Kasumi-1 (cell line): ENCODE measurements at places on chromosomes 12 and 14.

GRCh38 chr12:109993091-109993490 is 3.1 kb downstream of the GIT2 start:
- DNase-seq, result no peak

GRCh38 chr14:92938235-92938875 is 15.4 kb downstream of the CHGA start:
- no peak for DNase-seq

GRCh38 chr12:8692573-8692972 is 5.2 kb upstream of the RIMKLB start:
- DNase-seq, result peak; percentile 26

DNA sequence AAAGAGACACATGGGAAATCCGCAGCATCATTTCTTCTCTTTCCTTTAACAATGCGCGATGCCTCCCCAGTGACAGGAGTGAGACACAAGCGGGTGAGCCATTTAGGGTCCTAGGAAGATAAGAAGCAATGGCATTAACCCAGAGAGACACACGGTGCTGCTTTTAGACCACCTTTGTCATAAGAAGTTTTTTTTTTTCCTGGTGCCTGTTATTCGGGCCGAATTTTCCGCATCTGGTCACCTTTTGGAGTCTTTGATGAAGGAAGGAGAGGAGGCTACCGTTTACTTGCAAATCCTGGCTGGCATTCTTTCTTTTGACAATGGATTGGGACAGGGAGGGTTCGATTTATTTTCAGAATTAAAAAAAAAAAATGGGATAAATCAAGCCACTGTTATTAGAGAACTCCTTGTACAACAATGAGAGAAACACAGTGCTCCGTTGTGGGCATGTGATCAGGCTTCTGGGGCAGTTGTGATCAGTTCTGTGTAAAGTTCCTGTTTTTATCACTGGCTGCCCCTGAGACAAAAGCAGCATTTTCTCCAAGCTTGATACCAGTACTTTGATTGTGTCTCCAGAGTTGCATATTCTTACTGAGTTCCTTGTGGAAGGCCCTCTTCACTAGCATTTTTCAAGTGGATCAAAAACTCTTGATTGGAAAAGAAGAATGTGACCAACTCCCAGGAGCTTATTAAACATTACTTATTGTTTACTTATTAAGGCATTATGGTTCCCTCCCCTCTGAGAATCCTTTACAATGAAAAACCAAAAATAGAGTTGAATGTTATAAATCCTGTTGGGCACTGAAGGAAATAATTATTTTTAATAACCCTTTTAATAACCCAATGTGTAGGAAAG is 1.1 kb downstream of the DIP2B start:
- peak; percentile 72 for DNase-seq

- DNase-seq, result no peak
These were observed 228.4 kb upstream of the OTX2 start for GRCh38 chr14:57038689-57039088.

GRCh38 chr12:3809357-3810015 is 56.6 kb upstream of the CRACR2A start:
- DNase-seq, result no peak

GRCh38 chr14:75022655-75023054 is 19.9 kb downstream of the EIF2B2 start:
- peak; percentile 10 for DNase-seq

DNA sequence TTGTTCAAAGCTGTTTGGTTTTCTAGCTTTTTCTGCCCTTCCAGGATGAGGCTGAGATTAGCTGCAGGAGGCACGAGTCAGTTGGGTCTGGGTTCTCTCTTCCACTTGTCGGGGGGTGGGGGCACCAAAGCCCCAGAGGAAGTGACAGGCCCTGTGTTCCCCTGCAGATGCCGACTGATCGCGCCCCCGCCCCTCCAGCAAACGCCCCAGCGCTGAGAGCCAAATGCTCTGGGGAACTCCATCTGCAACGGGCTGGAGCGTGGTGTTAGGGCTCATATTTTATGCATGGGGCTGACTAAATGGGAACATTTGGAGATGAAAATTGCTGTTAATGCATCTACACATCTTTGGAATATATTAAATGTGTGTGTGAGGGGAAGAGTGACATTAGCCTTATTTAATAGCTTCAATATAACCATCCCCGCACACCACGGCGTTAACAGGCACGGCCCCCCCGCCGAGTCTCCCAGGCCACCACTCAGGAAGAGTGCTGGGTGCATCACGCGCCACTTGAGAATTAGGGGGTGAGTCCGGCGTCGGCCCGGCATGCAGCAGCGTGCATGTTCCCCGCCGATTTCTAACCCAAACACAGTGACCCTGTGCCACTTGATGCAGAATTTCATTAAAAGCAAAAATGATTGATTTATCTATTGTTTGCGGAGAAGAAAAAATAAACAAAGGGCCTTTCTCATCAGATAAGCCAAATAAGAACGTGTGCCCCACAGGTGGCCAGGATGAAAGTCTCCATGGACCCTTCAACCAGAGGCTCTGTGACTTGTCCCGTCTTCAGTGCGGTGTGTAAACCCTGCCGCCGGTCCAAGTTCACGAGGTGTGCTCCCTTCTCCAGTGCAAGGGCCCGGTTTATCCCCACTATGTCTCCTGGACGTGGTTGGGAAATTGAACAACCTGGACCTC is 165.0 kb upstream of the RTL1 start:
- DNase-seq, result no peak

DNA sequence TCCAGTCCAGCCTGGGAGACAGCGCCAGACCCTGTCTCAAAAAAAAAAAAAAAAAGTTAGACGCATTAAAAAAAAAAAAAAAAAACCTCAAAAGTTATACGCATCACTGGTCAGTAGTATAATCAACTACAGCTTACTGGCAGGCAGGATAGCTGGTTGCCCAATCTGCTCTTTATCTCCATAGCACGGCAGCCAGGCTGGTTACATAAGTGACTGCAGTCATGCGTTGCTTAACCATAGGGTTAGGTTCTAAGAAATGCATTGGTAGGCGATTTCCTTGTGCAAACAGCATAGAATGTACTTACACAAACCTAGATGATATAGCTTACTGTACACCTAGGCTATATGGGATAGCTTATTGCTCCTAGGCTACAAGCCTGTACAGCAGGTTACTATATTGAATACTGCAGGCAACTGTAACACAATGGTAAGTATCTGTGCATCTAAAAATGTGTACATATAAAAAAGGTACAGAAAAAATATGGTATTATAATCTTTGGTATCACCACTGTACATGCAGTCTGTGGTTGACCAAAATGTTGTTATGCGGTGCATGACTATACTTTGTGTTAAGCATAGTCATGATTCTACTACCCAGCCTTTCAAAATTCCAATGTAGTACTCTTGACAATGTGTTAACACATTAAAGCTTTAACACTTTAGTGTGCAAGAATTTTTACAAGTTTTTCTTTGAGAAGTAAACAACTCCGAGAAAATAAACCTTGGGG is 8.1 kb downstream of the L2HGDH start:
- DNase-seq, result peak; percentile 17

DNA sequence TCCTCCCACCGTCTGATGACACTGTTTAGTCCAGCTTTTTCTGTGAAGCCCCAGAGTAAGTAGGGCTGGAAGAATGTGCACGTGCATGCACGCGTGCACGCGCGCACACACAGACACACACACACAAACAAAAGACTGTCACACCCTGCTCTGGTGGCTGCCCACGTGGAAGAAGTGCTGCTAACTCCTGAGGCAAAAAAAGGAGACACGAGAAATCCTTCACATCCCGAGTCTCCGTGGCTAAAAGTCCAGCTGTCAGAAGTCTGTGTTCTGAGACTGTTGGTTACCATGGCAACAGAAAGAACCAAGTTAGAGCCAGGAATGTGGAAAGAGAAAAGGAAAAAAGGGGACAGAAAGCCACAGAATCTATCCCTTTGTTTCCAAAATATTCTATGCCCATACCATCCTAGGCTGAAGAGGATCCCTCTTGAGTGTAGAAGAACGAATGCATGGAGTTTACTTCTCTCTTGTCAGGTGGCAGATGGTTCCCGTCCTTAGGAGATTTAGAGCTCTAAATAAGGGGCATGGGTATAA is 1.6 kb upstream of the C12orf71 start:
- DNase-seq, result no peak

DNA sequence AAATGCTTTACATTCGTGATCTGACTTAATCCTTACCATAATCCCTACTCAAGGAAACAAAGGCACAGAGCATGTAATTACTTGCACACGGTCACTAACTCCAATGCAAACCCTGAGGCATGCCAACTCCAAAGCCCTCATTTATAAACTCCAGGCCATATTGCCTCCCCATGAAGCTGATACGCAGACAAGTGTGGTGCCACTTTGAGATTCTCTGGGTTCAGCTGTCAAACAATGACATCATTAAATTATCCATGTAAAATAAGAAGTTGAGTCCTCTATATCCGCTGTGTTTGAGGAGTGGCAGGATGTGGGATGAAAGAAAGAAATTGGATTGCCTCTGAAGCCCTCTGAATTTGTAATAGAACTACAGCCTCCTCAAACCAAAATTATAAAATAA is 62.8 kb downstream of the ANO4 start:
- DNase-seq, result no peak

- no peak for DNase-seq
These were observed 91.6 kb upstream of the PAWR start for GRCh38 chr12:79782172-79782900.

- no peak for DNase-seq
These were observed 118.6 kb downstream of the APAF1 start for GRCh38 chr12:98763656-98764055.

GRCh38 chr12:105562199-105562971 is 231.9 kb downstream of the C12orf75 start:
- no peak for DNase-seq

- DNase-seq, result no peak
These were observed 21.8 kb upstream of the RNU6-8 start for GRCh38 chr14:32224737-32225377.

DNA sequence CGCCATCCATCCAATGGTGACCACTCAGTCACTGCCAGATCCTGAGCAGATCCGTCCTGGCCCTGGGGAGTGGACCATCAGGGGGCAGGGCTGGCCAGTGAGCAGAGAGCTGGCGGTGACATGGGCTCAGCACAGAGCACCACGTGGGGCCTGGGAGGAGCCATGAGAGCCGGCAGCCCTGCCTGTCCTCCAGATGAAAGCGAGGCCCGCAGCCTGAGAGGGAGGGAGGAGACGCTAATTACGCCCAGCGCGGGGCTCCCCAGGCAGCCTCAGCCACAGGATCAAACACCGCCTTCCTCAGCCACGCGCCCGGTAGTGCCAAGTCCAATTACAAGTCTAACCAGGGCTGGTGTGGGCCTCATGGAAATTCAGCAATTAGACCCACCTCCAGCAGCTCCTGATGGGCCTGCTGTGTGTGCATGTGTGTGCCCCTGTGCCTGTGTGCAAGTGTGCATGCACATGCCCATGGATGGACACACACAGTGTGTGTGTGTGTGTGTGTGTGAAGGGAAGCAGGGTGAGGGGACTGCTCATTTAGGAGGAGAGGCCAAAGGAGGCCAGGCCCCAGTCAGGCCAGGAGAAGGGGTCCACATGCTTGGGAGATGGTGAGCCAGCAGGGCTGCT is 68.0 kb downstream of the KIF26A start:
- no peak for DNase-seq

GRCh38 chr14:58401587-58401986 is 5.9 kb downstream of the TOMM20L start:
- DNase-seq, result no peak

- no peak for DNase-seq
These were observed at the start of gene ISM2 for GRCh38 chr14:77498120-77498979. Gene ISM2, minus strand, starts transcription at chr14:77498816. Its CDS starts 23 bp downstream, at chr14:77498793.

- no peak for DNase-seq
These were observed 673 bp downstream of the BEGAIN start for GRCh38 chr14:100586403-100587085.

GRCh38 chr12:6964605-6965025 is 5.8 kb downstream of the PHB2 start:
- no peak for DNase-seq

DNA sequence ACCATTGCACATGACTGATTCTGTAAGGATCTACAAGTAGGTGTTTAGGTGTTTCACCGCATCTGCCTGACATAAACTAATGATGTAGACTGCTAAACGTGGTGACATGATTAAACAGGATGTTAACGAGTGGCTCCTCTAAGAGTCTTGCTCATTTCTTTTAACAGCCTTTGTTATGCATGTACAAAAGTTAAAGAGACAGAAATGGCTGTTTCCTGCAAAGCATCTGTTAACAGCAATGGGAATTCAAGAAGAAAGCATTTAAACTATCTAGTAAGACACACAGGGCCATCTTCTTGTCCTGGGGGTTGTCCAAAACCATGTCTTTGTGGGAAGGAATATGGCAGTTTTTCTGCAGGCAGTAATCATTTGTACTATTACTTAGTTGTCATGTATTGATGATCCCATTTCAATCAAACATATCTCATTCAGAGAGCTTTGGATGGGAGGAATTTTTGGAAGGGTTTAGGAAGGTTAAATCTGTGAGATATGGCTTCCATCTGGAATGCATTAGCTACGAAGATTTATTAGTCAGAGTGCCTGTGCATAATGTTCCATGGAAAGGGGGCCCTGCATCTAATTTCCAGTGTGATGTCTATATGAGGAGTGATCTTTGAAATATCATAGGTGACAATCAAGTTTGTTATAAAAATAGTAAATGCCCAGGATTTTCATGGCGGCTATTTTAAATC is 495.1 kb downstream of the EGLN3 start:
- DNase-seq, result no peak

DNA sequence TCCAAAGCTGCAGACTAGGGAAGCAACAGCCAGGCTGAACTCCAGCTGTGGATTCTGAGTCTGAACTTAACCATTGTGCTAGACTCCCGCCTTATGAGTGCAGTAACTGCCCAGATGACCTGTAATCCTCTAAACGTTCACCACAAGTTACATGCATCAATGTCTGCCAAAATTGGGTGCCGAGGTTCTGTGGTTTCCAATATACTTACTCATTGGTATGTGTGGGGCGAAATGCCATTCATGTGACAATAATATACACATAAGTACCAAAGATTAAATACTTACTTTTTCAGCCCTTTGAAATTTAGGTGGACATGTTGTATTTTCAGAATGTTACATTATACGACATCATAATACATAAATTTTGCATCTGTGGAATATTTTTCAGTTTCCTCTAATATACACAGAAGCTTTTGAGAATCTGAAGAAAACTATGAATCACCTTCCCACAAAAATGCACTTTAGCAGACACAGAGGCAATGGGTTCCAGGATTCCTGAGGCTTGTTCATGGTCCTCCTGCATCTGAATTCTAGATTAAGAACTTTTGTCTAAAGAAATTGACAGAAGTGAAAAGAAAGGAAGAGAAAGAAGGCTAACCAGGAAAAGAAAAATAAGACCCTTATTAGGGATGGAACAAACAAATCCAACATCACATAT is 31.7 kb downstream of the GRIP1 start:
- DNase-seq, result no peak

GRCh38 chr14:22597265-22597664 is 835 bp upstream of the ABHD4 start:
- no peak for DNase-seq

GRCh38 chr14:40113671-40114070 is 681.4 kb upstream of the FBXO33 start:
- no peak for DNase-seq
